ENCODE measurements at places on chromosomes 2 and 18.

- DNase-seq, result peak; percentile 45
Observed at GRCh38 chr2:202104286-202104870, 31.3 kb downstream of the KIAA2012 start.

- DNase-seq, result no peak
Observed at GRCh38 chr2:57549642-57550102, 496.9 kb upstream of the VRK2 start.

DNA sequence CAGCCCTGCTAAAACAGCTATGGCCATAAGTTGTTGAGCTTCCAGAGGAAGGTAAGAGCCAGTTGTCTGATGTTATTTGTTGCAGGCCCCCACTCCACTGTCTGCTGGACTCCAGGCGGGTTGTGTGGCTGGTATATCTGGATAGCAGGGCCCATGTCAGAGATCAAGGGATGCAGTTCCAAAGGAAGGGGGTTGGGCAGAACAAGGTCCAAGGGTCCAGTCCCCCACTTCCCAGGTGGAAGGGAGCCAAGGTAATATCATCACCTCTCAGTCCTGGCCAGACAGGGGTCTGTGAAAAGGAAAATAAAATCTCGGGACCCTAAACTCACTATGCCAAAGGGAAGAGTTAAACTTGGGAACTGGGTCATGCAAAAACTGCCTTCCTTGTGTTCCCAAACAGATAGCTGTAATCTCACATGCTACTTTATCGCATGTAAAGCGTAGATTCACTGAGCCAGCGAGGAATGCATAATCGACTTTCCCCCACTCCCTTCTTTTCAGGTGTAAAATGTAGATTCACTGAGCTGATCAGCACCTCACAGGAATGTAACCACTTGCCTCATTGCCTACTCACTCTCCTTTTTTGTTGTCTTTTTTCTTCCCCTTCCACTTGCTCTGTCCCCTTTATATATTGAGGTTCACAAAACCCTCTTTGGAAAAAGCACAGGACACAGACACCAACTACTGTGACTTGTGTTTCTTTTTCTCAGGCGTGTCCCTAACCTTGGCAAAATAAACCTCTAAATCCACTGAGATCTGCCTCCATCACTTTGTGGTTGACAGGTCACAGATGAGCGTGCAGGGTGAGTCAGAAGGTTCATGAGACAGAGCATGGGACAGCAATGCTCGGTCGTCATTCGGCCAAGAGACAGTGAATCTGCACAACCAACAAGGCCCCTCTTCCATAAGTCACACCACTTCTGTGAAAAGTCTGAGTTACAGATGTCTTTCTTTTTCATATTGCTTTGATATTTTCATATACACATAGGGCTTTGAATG is 255.3 kb upstream of the SIX2 start:
- no peak for DNase-seq

- DNase-seq, result no peak
Observed at GRCh38 chr2:33907866-33908265, 308.8 kb upstream of the FAM98A start.

DNA sequence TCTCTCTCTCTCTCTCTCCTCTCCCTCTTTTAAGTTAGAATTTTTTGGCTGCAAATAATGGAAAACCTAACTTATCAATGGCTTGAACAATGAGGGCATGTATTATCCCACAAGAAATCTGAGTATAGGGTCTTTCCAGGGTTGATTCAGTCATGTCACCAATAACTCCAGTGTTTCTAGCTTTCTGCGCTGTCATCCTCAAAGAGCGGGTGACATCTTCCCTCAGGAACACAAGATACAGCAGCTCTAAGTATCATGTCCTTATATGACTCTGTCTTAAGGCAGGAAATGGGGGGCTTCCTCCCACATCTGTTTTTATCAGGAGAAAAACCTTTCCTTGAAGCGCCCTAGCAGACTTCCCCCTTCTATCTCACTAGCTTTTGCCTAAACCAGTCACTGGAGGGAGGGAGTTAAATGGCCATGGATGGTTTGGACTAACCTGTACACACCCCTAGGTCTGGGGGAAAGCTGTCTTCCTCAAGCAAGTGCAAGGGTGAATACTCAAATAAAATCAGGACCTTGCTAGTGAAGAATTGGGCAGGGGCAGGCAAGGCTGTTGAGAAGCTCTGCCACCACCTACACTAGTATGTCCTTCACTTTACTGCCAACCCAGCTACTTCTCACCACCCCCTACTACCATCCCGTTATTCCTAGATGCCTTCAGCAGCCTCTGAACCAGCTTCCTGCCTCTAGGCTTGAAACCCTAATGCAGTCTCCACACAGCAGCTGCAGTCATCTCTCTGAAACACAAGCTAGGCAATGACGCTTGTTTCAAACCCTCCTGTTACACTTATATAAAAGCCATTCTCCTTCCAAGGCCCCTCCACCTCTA is 7.5 kb upstream of the TUBA4A start:
- DNase-seq, result no peak

- no peak for DNase-seq
Observed at GRCh38 chr18:42187611-42188380, 232.8 kb downstream of the PIK3C3 start.

- DNase-seq, result no peak
Observed at GRCh38 chr2:218230882-218231281, 13.9 kb downstream of the ARPC2 start.

DNA sequence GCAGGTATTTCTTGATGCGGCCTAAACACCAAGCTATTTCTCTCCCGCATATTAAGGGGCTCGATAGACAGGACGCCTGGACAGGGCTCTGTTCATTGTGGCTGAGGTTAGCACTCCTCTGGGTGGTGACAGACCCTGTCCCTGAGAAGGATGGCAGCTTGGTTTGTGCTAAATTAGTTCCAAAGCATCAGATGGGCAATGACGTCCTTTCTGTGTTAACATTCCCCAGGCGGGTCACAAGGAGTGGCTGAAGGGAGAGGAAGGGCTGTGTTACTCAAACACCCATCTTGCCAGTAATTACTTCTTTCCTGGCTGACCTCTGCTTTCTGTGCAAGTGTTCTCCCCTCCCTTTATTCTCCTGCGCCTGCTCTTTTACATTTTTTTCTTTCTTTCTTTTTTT is 75.0 kb downstream of the TMEM247 start:
- DNase-seq, result no peak

DNA sequence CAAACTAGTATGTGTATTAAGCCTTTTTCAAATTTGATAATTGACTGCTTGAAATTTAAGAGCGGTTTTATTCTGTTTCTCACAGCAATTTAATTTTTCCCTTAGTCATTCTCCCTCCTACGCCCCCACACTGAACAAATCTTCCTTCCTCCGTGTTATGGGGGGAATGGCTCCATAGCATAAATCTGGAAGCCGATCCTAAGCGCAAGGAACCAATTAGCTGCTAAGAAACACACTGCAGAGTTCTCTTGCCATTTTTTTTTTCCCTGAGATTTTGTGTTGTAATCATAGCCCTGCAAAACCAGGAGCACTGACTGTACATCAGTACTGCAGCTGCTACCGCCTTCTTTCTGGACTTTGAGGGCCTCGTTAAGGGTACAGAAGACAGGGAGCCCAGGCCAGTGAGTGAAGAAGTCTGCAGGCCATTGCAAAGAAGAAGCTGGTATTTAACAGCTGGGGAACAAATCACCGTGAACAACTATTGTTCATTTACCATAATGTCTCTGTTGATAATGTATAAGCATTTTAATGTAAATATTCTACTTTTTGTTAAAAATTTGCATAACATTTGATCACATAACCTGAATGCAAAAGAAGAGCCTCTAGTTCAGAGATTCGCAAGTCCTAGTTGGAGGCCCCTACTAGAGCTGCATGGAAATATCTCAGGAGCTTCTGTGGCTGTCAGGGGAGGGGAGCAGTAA is 264.0 kb downstream of the LRATD1 start:
- no peak for DNase-seq

- DNase-seq, result no peak
Observed at GRCh38 chr2:24730481-24730880, 62.7 kb downstream of the PTRHD1 start.

DNA sequence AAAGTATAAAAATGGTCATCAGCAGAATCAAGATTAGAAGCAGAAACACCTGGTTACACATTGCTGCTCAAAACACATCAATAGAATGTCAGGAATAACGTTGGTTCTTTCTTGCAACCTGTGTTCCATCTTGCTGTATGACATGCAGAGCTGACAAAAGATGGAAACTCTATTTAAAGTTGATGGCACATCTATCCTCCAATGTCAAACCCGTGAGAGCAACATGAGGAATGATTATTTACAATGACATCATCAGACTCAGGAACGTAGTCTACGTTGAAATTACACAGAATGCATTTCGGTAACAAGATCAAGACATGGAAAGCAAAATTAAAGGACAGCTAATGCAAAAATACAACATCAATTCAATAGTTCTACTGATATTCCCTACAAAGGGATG is 26.2 kb upstream of the TTN start:
- no peak for DNase-seq

GRCh38 chr2:32947484-32948143 is 861 bp downstream of the LTBP1 start:
- DNase-seq, result peak; percentile 49

GRCh38 chr2:218065239-218066006 is 3.6 kb upstream of the RUFY4 start:
- no peak for DNase-seq

- DNase-seq, result no peak
Observed at GRCh38 chr2:72895154-72895553, 7.9 kb downstream of the SPR start.

DNA sequence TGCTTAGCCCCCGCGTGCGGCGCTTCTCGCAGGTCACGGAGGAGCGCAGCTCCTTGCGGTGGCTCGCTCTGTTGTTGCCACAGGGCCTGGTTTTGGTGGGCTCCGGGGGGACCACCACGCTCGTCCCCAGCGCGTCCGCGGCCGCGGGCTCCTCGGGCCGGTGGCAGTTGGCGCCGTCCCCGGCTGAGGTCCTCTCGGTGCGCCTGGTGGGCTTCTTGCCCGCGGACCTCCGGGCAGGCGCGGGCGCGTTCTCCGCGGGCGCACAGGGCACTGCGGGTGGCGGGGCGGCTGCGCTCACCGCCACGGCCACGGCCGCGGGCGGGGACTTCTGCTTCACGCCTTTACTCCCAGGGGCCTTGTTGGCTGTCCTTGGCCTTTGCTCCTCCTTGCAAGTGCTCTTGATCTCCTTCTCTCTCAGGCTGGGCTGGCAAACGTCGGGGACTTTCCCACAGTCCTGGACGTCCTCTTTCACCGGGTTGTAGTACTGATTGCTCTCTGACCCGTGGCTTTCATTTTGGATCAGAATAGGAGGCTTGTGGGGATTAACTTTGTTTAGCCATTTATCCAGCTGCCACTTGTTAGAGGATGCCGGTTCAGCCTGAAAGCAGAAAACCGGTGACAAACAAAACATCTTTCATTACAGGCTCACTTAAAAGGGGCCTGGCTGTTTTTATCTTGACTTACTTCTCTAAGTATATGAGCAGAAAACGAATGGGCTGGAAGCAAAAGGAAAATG is 104.0 kb upstream of the REV1 start:
- DNase-seq, result no peak

DNA sequence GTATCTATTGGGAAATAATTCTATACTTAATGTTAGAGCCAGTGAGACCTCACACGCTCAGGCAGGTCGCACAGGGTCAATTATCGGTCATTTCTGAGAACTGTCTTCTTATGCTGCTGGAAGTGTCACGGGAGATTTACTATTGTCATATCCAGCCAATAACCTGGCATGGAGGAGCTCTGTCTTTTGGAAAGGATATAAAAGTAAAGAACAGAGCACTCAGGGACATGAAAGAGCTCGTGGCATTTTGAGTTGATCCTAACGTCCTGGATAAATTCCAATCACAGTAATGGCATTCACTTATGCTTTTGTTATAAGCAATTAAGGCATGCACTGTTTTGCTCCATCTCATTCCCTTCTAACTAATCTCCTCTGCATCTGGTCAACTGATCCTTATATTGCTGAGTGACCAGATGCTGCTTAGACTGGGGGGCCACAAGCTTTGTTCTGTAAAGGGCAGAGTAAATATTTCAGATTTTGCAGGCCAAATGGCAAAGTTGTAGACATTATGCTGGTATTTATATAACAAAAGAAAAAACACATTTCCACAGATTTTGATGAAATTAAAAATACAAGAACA is 453.5 kb upstream of the SMIM21 start:
- no peak for DNase-seq

DNA sequence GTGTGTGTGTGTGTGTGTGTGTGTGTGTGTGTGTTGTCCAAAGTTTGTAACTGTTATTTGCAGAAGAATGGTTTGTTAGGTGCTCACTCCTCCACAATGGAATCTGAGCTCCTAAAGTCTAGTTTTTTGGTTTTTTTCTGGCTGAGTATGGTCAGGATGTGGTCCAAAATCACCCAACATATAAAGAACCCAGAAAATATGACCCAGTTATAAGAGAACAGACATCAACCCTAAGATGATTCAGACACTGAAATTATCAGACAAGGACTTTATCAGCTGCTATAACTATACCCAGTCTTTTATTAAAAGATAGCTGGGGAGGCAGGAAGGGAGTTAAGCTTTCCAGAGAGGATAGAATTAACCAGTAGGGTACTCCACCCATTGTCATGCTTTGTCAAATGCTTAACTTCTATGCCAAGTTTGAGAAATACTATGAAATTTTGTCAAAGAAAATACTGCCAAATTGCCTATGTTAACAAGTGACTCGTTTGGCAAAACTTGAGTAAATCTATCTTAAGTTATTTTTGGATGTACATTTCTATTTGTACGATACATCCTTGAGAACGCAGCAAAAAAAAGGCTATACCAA is 57.5 kb downstream of the TANK start:
- no peak for DNase-seq
